IMR-90 (cell line): ENCODE measurements at places on chromosomes 4 and X. TPM values are rescaled to one million over a fixed set of nuclear protein-coding genes. Genes with fewer than 3 reads are reported as not detected.

The MMAA gene
- total RNA-seq: 5.2 and 7.8 TPM in 2 replicates

The POU4F2 gene
- total RNA-seq: not detected in 2 replicates

The DGAT2L6 gene
- total RNA-seq: not detected in 2 replicates

The CXXC4 gene
- total RNA-seq: under 0.01 TPM in 1 of 2 replicates, not detected in the other

The ANKRD37 gene
- total RNA-seq: 4.4 and 8.2 TPM in 2 replicates

The CT55 gene
- not detected in 2 replicates for total RNA-seq

The ADH5 gene
- 178 and 246 TPM in 2 replicates for total RNA-seq

The PPP4R3C gene
- total RNA-seq: not detected in 2 replicates

The SLC2A9 gene
- total RNA-seq: 0.56 and 0.72 TPM in 2 replicates

The SLITRK4 gene
- not detected in 2 replicates for total RNA-seq

The CT45A5 gene
- not detected in 2 replicates for total RNA-seq

The TMPRSS11A gene
- total RNA-seq: not detected in 2 replicates

The TREX2 gene
- 0.36 and 0.56 TPM in 2 replicates for total RNA-seq

The KCNE5 gene
- 0.18 and 0.28 TPM in 2 replicates for total RNA-seq

The MAGEE1 gene
- total RNA-seq: 0.54 and 0.56 TPM in 2 replicates

The RBM46 gene
- total RNA-seq: not detected in 2 replicates

The UGT8 gene
- total RNA-seq: not detected in 2 replicates

The NUP62CL gene
- not detected in 2 replicates for total RNA-seq

The ADH1C gene
- not detected in 2 replicates for total RNA-seq
